ENCODE measurements at places on chromosomes 6 and 20.
A peak's percentile ranks its signal among the peaks of the same experiment; 100 is the strongest.

DNA sequence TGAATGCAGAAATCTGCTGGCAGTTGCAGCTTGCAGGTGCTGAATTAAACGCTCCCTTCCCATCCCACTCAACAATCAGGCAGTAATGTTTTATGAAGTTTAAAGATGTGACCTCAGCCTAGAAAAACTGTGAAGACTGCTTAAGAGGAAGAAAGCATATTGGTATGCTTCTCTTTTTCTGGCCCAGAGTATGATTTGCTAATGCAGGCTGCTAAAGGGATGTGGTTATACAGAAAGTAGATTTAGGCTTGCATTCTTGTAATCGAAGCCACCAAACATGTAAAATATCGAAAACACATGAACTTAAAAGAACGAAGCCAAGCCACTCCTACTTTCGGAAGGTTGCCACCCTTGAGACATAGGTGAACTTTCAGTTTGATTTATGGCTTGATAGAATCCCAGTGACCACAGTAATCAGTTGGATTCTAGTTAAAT lies 40.7 kb downstream of the MAP3K5 start:
- DNase-seq: no peak

GRCh38 chr20:25148181-25148981 lies 47.1 kb upstream of the ENTPD6 start:
- no peak for DNase-seq

DNA sequence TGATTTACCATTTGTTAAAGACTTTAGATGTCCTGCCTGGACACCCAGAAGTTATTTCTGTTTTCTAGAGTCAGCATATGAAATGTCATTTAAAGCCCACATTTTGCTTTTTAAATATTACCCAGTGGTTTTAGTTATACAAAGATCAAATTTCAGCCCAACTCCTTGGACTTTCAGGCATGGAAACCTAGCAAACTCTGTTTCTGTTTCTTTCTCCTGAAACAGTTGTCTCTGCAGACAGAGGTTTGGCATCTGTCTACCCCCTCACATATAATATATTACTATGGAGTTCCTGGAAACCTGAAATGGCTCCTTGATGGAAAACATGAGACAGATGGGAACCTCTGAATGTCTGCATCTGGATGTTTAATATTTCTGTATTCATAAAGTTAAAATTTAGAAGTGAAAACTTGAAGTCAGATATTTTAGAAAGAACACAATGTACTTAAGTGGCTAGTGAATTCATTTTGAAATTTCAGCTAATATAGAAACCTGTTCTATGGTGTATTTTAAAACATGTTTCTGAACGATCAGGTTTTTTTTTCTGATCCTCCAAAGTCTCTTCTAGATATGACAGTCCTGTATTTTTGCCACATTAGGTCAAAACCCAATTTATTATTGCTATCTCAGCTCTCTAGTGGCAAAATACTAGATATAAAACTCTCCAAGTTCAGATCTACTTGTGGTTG lies 743.3 kb downstream of the CD109 start:
- no peak for DNase-seq

DNA sequence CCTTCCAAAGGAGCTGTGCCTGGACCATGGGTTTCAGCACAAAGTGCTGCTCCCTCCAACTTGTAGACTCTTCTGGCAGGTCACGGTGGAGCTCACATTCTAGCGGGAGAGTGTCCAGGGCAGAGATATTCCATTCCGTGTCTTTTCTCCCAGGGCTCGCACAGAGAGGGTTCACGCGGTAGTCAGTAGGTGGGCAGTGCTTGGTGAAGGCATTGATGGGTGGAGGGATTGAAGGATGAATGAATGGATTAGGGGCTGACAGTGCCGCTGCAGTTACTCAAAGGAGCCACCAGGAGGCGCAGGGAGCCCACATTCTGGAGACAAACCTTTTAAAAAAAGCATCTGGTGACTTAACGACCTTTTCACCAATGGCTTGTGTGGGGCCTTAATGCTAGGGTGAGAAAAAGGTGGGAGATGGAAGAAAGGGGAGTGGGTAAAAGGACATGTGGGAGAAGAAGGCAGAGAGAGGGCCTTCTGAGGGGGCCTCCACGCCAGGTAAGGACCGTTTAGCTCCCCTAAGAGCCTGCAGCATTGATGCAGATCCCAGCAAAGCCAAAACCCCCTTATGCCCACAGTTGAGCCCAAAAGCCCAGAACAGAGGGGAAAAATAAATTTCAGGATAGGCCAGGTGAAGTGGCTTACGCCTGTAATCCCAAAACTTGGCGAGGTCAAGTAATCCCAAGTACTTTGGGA lies 17.5 kb upstream of the FAM110A start:
- peak; percentile 61 for DNase-seq

DNA sequence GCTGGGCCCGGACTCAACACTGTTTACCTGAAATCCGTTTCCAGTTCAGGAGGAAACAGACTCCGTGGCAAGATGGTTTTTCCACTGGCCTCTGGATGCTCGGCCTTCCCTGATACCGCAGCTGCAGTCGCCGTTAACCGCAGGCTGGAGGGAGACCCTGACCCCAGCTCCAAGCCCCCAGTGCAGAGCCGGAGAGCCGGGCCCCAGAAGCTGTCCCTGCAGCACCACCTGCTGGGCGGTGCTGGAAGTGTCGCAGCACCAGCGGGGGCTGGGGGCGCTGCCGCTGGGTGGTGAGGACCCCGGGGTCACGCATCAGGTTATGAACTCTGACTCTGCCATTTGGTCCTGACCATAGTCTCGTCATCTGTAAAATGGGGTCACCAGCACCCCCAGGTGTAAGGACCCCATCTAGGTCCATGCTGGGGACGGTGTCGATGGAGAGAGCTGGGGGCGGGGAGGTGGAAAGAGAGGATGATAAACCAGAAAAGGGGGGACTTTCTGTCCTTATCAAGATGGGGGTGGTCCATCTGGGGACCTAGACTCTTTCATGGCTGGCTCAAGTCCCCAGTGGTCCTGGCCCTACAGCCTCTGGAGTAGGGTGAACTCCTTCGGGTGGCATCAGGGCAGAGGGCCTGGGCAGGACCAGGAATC lies 20.8 kb upstream of the CHRNA4 start:
- DNase-seq: no peak

GRCh38 chr6:163180874-163181541 lies 233.5 kb upstream of the QKI start:
- DNase-seq: peak; percentile 61

GRCh38 chr6:18034798-18035202 lies 47.4 kb upstream of the KIF13A start:
- peak; percentile 3 for DNase-seq
